ENCODE measurements at places on chromosomes 16 and 17.

GRCh38 chr17:77405867-77406732, 265.3 kb downstream of the SEC14L1 start:
- no peak for DNase-seq

DNA sequence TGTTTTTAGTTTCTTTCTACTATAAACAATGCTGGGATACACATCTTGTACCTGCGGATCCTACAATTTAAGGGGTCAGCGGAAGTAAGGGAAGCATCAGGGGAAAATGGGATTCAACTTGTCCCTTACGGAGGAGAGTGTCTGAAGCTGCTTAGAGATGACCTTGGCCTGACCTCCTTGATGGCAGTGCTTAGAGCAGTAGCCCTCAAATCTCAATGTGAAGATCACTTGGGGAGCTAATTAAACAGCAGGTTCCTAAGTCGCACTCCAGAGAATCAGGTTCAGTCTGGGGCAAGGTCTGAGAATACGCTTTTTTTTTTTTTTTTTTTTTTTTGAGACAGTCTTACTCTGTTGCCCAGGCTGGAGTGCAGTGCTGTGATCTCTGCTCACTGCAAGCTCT, 9.6 kb upstream of the METTL16 start:
- DNase-seq = no peak

DNA sequence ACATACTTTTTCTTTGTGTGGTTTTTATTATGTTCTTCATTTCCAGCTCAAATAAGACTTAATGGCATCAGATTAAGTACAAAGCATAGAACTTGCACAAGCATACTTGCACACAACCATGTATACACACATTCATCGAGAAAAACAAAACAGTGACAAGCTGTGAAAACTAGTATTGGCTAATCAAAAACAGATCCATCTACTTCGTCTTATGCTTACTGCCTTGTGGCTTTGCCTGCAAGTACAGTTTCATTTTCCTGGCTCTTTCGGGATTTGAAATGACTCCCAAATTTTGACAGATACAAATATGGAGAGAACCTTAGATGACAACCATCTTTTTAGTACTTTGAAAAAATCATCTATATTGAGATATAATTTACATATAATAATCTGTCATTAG, 338.3 kb downstream of the BCAS3 start:
- DNase-seq = no peak

- DNase-seq = no peak
Observed at GRCh38 chr17:60153606-60154390, 4.0 kb downstream of the CA4 start.

DNA sequence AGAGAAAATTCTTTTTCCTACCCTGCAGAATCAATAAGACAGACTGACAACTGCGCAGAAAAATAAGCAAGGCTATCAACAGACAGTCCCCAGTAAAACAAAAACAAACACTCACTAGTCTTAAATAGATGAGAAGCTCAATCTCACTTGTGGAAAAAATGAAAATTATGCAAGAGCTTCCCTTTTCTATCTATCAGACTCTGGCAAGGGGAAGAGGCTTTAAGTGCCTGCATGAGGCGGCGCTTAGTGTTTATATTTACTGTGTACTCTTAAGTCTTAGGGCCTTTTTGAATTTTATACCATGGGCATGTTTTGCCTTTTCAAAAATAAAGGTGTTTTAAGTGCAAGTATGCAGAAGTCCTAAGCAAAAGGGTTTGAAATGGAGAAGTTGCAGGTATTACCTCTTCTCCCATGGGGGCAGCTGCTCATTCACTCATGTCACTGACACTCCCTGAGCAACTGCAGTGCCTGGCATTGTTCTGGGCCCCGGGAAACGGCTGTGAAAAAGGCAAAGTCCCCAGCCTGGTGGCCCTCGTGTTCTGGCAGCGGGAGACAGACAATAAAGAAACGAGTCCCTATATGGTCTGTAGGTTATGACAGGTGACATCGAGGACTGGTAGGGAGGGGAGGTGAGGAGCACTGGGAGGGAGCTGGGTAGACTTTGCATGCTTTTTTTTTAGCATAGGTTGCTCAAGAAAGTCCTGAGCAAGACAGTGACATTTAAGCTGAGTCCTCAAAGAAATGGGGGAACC, 35.2 kb downstream of the HSBP1 start:
- DNase-seq = no peak

GRCh38 chr16:10827691-10828341, 9.2 kb upstream of the TVP23A start:
- no peak for DNase-seq

- no peak for DNase-seq
Observed at GRCh38 chr17:56820207-56820606, 13.5 kb downstream of the C17orf67 start.

- no peak for DNase-seq
Observed at GRCh38 chr16:3127745-3128144, 7.1 kb upstream of the ZNF213 start.

GRCh38 chr16:53509906-53510703, 7.1 kb upstream of the AKTIP start:
- peak; percentile 29 for DNase-seq
